ENCODE measurements at places on chromosomes 6 and 20. TPM values are rescaled to one million over a fixed set of nuclear protein-coding genes. Genes with fewer than 3 reads are reported as not detected.

KCNK16 gene
- not detected for total RNA-seq

PCMTD2 gene
- 62.9 TPM for total RNA-seq

DNA sequence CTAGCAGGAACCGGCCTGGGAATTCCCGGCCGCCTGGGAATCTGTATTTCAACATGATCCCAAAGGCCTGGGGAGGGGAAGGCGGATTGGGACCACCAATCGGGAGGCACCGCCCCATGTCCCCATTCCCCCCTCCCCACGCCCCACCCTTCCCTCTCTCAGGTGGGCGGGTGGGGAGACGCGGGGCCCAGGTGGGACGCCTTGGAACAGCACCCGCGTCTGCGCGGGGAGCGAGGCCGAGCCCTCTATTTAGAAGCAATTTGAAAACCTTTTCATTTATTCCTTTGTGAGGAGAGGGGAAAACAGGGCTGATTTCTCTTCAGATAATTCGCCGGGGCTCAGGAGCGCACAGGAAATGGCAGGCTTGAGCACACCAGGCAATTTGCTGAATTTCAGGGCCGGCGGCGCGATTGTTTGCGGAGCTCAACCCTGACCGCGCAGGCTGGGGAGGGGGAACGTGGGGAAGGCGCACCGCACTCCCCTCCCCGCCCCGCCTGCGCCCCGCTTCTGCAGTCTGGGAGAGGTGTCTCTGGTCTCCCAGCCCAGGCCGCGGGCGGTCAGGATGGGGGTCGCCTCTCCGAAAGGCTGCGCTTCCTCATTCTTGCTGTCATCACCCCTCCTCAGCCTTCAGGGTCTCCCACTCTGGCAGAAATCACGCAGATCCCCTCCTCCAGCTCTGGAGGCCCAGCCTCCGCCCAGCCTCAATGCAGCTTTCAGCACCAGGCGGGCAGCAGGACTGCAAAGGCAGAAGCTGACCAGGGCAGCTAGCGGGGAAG is 170.0 kb downstream of the GRM4 start:
- no peak for DNase-seq

DNA sequence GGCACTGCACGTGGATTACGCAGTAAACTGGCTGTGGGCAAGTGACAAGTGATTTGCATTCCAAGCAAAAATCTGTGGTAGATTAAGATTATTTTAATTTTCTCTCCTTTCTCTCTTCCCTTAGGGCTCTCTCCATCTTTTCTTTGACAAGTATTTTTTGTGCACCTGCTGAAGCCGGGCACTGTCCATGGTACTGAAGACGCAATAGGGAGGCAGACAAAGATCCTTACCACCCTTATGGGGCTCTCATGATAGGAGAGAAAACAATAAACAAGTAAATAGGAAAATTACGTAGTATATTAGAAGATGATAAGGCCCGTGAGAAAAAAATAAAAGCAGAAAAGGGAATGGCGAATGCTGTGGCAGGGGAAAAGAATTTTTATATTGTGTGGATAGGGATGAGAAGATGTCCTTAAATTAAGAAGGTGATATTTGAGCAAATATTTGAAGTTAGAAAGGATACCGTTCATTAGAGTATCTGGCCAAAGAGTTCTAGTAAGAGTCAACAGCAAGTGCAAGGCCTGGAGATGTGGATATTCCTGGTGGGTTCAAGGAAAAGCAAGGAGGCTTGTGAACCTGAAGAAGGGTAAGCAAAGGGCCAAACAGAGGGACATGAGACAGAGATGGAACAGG is 146.0 kb downstream of the LAMP5 start:
- no peak for DNase-seq

GRCh38 chr6:43943781-43944250 is 173.8 kb downstream of the VEGFA start:
- DNase-seq = no peak
